ENCODE measurements at places on chromosomes 3 and 15.

DNA sequence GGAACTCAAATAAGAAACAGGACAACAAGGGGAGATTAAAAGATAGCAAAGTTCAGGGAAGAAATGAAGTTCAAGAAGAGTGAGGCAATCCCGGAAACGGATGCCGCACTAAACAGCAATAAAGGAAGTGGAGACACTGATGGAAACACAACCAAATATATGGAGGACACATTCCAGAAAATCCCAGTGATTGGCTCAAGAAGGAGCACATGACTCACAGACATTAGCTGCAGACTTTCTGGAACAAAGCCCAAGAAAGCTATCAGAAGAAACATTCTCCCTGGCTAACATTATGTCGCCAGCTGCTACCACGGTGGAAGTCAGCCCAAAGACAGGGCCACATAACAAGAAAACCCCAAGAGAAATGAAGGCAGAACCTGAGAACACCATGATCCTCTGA, 18.1 kb upstream of the VGLL4 start:
- DNase-seq: no peak

- no peak for DNase-seq
Measured at GRCh38 chr3:73503781-73504180, 121.0 kb downstream of the PDZRN3 start.

DNA sequence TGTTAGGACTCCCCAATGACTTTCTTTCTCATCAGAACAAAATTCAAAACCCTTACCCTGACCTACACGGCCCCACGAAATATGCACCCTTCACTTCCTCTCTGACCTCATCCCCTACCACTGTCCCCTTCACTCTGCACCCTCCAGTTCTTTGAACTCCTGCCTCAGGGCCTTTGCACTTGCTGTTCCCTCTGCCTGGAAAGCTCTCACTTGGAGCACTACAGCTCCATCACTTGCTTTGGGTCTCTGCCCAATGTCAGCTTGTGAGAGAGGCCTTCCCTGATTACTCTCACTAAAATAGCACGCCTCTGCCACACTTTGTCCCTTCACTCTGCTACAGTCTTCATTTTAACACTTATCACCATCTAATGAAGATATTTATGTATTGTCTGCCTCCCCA, 32.8 kb upstream of the SMAD3 start:
- no peak for DNase-seq

- no peak for DNase-seq
Measured at GRCh38 chr15:49468481-49468839, 45.4 kb downstream of the FGF7 start.
